Lower leg skin (tissue), 4 donors: ENCODE measurements at places on chromosomes 1 and 21.

DNA sequence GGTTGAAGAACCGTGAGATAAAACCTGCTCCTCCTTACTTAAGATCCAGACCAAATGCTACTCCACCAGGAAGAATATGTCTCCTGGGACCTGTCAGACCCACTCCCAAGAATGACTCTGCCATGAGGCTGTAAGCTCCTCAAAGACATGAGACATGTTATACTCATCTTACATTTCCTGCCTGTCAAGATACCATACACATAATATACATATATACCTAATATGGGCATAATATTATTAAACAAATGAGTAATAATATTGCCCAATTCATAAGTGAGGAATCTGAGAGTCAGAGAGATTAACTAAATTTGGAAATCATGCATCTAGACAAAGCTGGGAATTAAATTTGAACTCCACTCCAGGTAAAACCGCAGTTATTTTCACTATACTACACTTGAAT, 634.9 kb downstream of the LMO4 start:
- DNase-seq = no peak

- no peak for DNase-seq
Measured at GRCh38 chr1:203549309-203549708, 55.4 kb downstream of the OPTC start.

GRCh38 chr1:24621121-24621520, 22.0 kb upstream of the SRRM1 start:
- no peak for DNase-seq

- no peak for DNase-seq
Measured at GRCh38 chr1:116389013-116389412, 16.0 kb downstream of the ATP1A1 start.

GRCh38 chr1:185646202-185646683, 87.9 kb upstream of the HMCN1 start:
- peak; percentile 72 for DNase-seq

GRCh38 chr1:35350872-35351271, 82.4 kb downstream of the ZMYM4 start:
- DNase-seq = no peak

DNA sequence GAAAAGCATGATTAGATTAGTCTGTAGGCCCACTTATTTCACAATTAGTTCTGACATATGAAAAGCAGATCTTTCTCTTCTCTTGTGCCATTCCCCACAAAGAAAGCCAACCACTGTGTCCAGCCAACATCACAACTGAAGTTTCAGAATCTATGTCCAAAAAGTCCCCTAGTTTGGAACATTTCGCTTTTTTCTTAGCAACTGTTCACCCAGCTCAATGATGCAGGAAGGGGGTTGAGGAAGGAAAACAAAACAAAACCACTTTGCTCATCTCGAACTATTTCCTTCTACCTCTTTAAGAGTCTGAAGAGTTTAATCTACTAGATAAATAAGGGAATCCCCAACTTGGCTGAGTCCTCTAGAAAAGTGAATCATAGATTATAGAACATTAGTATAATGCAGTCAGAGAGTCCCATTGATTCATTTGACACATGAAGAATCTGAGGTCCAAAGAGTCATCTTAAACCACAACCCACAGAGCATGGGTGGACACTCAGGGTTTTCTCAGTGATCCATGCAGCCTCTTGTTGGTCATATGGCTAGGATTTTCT, 159.3 kb upstream of the SGIP1 start:
- DNase-seq = no peak

DNA sequence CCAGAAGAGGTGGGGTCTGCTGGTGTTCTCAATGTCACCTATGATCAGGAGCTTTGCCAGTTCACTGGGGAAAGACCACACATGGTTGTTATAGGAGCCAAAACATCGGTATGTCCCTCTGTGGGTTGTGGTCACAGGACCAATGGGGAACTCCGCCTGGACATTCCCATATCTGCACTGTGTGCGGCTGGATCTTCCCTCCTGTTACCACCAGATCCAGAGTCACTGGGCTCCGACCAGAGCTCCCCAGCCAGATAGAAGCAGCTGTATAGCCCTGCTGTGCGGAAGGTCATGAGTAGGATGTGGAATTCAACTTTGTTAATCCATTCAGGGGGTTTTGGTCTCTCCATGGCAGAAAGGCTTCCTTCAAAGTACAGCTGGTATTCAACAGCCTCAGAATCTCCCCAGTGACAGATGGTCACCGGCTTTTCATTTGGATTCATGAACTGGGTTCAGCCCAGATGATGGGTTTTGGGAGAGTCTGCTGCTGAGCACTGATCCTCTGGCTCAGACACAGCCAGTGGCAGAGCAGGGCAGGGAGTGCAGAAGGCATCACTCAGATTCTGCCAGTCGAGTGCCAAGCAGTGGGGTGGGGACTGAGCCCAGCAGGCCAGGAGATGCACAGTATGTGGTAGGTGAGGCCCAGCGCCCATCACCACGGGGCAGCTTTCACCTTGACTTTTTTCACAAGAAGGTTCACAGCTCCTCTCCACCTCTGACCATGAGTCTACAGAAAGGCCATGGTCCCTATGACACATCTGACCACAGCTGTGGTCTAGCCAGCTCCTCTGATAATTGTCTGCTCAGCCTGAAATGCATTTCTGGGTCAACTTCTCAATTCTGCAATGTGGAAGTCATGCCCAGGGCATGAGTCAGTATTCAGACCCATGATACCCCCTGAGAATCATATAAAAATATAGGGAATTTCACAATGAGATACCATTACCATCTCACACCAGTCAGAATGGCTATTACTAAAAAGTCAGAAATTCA, 2.9 kb upstream of the SHCBP1L start:
- DNase-seq = no peak

GRCh38 chr21:32200029-32200428, 78.8 kb downstream of the MIS18A start:
- no peak for DNase-seq

DNA sequence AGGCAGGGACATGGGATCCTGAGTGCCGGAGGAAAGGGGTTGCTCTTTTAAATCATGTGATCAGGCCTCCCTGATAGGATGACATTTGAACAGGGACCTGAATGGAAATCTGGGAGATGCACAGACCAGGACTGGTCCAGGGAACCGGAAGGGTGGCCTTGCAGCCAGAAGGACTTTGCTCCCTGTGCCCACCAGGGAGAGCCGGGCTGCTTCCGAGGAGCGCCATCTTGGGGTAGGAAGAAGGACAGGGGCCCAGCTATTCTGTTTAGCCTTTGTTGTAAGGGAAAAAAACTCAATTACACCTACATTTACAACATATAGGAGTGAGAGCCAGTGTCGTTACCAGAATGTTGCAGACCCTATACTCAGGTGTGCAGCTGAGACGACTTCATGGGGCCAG, 5.5 kb downstream of the KLHDC7A start:
- DNase-seq = peak; percentile 31

- DNase-seq = peak; percentile 93
Measured at GRCh38 chr1:16145662-16146278, 10.1 kb downstream of the EPHA2 start.

GRCh38 chr1:204373911-204374310, 14.2 kb upstream of the PLEKHA6 start:
- no peak for DNase-seq

DNA sequence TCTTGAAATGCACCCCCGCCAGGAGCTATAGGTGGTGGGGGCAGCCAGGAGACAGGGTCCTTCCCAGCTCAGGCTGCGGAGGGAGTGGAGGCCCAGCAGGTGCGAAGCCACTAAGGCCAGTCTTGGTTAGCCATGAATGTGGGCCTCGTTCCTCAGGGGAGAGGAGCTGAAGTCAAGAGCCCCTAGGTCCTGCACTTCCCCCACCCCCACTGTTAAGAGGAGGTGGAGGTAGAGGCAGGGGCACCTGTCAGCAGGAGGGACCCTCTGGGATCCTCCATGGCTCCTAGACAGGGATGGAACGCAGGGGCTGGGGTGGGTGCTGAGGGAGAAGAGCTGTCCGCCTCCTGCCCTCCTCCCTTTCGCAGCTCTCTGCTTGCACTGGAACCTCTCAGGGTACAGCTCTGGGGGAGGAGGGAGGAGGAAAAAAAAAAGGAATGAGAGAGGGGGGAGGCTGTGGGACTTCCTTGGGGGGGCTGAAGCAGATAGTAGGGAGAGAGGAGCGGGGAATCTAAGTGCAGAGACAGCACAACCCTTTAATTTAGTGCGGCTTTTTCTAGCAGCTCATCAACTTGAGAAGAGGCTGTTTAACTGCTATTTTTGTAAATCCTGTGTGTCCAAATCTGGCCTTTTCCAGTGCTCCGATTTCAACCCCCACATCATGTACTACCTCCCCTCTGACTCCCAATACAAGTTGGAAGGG, 37.0 kb downstream of the MATN1 start:
- no peak for DNase-seq

- DNase-seq = peak; percentile 97
Measured at GRCh38 chr1:56578963-56579875, at the start of gene PLPP3. PLPP3 (minus strand) TSS chr1:56579563; CDS start chr1:56579016, 547 bp downstream.

DNA sequence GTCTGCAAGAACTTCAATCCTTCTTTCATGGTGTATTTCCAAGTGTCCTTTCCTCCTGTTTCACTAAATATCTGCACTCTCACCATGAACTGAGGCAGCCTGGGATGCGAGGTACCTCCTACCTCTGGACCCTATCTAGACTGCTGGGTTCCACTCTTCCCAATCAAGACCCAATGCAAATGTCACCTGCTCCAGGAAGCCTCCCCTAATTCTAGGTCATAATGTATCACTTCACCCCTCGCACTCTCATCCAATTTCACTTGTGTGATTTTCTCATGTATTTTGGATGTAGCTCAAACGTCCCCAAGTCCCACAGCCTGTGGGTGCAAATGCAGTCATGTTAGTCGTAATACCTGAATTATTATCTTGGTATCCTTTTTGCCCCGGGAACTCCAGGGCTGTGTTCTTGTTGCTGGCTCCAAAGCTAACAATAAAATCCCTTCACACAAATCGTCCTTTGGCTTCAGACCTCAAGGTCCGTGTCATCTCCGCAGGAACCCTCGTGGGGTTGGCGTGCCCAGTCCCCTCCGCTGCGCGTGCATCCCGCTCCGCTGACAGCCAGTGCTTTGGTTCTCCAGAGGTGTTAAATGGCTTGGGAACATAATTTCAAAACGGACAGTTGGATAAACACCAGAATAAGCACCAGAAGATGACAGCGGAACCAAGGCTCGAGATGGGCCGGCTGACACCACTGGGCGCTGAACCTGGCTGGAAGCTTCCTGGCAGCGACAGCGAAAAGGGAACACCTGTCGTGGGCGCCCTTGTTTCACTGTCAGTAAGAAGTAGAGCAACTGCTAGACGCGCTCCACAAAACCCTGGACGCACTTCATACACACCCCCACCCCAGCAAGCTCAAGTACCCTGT, 1.0 kb upstream of the BACH1 start:
- DNase-seq = no peak

DNA sequence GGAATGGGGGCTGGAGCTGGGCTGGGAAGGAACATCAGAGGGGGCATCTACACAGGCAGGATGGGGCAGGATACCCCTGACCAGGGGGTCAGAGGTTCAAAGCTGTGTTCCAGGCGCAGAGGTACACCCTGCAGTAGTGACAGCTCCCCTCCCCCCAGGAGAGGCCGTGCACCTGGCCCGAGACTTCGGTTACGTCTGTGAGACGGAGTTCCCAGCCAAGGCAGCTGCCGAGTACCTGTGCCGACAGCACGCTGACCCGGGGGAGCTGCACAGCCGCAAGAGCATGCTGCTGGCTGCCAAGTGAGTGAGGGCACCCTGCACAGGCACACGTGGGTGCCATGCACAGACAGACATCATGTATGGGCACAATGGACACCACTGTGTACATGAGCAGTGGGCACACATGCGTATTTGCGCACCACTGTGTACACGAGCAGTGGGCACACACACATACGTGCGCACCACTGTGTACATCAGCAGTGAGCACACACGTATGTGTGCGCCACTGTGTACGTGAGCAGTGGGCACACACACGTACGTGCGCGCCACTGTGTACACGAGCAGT, 17.4 kb downstream of the TFAP2E start:
- peak; percentile 67 for DNase-seq

GRCh38 chr1:207887542-207888201, 23.3 kb downstream of the CD34 start:
- DNase-seq = no peak

DNA sequence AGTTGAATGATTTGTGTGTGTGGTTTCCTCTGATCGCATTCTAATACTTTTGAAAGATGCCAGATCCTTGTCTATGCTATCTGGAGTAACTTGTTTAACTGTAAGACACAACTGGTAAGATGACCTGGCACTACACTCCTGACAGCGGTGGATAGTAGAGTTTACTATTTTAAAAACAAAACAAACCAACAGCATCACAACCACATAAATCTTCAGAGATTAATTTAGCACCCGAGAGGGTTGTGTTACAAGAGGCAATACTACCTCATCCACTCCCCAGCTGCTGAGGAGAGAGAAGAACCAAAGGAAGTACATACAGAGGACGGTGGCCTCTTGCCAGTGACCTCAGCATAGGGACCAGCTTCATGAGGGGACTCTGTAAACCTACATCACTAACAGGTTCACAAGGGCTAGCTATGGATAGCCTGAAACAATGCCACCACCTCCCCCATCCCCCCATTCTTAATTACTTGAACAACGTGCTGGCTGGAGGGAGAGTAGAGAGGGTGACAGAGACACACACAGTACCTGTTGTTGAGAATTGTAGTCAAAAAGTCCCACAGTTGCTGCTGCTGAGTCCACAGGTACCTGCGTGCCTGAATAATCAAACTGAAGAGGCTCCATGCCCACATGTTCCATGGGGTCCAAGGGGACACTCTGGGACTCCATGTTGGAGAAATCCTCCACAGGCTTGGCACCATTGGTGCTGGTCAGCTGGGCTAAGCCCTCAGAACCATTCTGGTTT, 73.5 kb downstream of the PUM1 start:
- DNase-seq = no peak

DNA sequence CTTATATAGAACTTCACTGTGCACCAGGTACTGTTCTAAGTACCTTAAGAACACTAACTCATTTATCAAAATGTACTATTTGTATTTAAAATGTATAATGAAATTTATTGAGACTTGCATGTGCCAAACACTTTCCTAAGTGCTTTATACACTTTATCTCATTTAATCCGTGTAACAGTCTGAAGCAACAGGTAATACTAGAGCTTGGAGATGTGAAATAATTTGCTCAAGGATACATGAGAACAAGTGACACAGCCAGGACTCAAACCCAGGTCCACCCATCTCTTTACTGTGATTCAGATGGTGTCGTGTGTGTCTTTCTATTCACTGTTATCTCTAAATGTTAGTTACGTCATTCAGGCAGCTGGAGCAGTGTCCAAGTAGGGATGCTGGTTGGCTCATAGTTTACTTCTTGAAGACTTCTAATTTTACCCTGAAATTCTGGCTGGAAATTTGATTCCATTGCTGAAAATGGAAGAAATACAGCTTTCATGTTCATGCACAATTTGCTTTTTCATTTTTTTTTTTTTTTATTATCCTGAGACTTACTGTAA, 169.7 kb upstream of the UBE2U start:
- no peak for DNase-seq
